ENCODE measurements at places on chromosomes 13 and 19. TPM values are rescaled to one million over a fixed set of nuclear protein-coding genes. Genes with fewer than 3 reads are reported as not detected.

The ERICH6B gene
- total RNA-seq = not detected

The KLK15 gene
- not detected for total RNA-seq

The OR7D2 gene
- total RNA-seq = under 0.01 TPM

The SELENOV gene
- not detected for total RNA-seq

GRCh38 chr13:76928456-76928855, 19.9 kb upstream of the ACOD1 start:
- no peak for DNase-seq

DNA sequence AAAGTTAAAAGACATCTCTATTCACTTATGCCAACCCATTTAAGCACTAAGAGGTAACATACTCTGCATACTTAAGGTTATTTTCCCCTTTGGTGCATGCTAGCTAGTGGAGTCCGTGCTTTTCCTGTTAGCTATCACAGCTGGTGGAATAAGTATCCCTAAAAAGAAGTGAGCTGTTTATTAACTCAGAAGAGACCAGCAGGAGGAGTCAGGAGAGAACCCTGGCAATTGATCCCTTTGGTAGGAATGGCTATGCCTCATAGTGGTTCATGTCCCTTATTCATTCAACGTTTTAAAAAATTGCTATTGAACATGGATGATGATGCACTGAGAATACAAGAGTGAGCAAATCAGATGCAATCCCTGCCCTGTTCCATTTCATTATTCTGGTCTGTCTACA, 12.4 kb upstream of the NEK5 start:
- peak; percentile 10 for DNase-seq
